Aorta (tissue), 5 donors: ENCODE measurements at places on chromosomes 13 and 19. TPM values are rescaled to one million over a fixed set of nuclear protein-coding genes. Genes with fewer than 3 reads are reported as not detected.

- DNase-seq: no peak
Measured at GRCh38 chr19:9251236-9251635, 506 bp downstream of the OR7E24 start.

The NPHS1 gene
- not detected for total RNA-seq

DNA sequence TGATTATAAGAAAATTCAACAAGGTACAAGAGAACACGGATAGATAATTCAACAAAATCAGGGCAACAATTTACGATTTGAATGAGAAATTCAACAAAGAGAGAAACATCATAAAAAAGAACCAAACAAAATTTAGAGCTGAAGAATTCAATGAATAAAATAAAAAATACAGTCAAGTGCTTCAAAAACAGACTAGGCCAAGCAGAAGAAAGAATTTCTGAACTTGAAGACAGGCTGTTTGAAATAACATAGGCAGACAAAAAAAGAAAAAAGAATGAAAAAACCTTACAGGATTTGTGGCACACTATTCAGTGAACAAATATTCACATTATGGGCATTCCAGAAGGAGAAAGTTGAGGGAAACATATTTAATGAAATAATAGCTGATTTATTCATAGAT is 31.1 kb downstream of the ZNF283 start:
- no peak for DNase-seq

The ELF1 gene
- total RNA-seq: 71.6 TPM

- DNase-seq: no peak
Measured at GRCh38 chr13:36533806-36534205, 101.5 kb downstream of the CCNA1 start.

The CBARP gene
- 3.7 TPM for total RNA-seq

- DNase-seq: no peak
Measured at GRCh38 chr13:84563611-84564010, 681.3 kb upstream of the SLITRK1 start.

DNA sequence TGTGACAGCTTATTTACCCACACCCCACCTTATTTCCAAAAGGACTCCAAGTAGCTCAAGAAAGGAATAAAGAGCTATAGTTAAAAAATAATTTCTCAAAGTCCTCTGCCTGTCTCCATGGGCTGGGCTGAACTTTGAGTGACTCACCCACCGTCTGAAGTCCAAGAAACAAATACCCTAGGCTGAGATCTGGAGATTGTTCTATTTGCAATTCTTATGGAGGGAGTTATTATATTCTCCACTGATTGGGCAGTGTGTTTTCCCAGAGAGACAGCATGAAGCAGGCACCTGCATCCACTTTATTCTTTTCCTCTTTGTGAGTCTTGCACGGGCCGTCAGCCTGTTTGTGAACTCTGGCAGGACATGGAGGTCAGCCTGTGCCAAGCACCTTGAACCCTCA is 63.2 kb downstream of the SHISA2 start:
- DNase-seq: no peak

- DNase-seq: peak; percentile 93
Measured at GRCh38 chr19:39406656-39407409, at the start of gene ZFP36. Gene ZFP36, plus strand, starts transcription at chr19:39406847. Its CDS starts 58 bp downstream, at chr19:39406905.

- no peak for DNase-seq
Measured at GRCh38 chr19:3046698-3047495, 15.4 kb downstream of the TLE5 start.

- no peak for DNase-seq
Measured at GRCh38 chr13:83272076-83272475, 610.2 kb downstream of the SLITRK1 start.

The ADGRE2 gene
- 8.1 TPM for total RNA-seq

- no peak for DNase-seq
Measured at GRCh38 chr13:53759016-53759415, 730.4 kb downstream of the OLFM4 start.

DNA sequence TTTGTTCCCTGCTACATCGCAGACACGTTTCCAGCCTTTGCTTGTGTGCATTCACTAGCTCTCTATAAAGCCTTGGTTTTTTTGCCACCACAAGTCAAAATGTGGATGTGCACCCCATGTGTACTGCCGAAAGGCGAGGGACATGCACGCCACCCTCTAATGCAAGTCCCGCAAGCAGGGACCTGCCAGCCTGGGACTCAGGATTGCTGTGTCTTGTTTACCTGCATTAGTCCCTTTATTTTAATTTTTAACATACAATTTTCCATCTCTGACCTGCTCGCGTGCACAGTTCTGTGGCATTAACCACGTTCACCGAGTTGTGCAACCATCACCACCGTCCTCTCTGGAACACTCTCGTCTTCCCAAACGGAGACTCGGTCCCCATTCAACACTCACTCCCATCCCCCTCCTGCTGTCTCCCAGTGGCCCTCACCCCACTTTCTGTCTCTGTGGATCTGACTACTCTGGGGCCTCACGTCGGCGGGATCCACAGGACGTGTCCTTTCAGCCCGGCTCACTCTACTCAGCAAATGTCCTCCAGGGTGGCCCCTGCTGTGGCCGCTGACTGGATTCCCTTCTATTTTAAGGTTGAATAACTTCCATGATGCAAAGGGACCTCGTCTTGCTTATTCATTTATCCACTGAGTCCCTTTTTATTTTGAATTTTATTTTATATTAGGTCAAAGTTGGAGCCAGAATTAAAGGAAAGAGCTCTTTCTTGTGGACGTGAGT is 58.4 kb downstream of the RASA3 start:
- DNase-seq: no peak

DNA sequence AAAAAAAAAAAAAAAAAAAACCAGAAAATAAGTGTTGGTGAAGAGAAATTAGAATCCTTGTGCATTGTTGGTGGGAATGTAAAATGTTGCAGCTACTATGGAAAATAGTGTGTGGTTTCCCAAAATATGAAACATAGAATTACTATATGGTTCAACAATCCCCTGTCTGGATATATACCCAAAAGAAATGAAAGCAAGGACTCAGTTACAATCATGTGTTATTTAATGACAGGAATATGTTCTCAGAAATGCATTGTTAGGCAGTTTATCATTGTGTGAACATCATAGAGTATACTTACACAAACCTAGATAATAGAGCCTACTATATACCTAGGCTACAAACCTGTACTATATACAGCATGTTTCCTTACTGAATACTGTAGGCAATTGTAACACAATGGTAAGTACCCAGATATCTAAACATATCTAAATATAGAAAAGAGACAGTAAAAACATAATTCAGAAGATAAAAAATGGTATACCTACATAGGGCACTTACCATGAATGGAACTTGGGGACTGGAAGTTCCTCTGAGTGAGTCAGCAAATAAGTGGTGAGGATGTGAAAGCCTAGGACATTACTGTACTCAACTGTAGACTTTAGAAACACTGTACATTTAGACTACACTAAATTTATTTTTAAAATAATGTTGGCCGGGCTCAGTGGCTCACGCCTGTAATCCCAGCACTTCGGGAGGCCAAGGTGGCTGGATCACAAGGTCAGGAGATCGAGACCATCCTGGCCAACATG is 25.7 kb upstream of the SLC7A1 start:
- DNase-seq: no peak

GRCh38 chr13:84038001-84038400 is 155.7 kb upstream of the SLITRK1 start:
- no peak for DNase-seq

- DNase-seq: no peak
Measured at GRCh38 chr13:33800646-33801186, 17.2 kb upstream of the RFC3 start.

The ZNF345 gene
- total RNA-seq: 10.7 TPM

GRCh38 chr13:92028695-92029094 is 630.3 kb downstream of the GPC5 start:
- DNase-seq: no peak

The ZNF420 gene
- 9.2 TPM for total RNA-seq

The DAND5 gene
- total RNA-seq: not detected

The THAP8 gene
- 4.1 TPM for total RNA-seq

The FCER2 gene
- total RNA-seq: 0.36 TPM

The URAD gene
- not detected for total RNA-seq

The PTH2 gene
- total RNA-seq: not detected

The MISP3 gene
- 2.2 TPM for total RNA-seq

GRCh38 chr19:33241530-33242101 is 16.0 kb upstream of the SLC7A10 start:
- DNase-seq: no peak

The ZNF536 gene
- total RNA-seq: 1.2 TPM

The KL gene
- total RNA-seq: 5.9 TPM

The POSTN gene
- total RNA-seq: 190 TPM

DNA sequence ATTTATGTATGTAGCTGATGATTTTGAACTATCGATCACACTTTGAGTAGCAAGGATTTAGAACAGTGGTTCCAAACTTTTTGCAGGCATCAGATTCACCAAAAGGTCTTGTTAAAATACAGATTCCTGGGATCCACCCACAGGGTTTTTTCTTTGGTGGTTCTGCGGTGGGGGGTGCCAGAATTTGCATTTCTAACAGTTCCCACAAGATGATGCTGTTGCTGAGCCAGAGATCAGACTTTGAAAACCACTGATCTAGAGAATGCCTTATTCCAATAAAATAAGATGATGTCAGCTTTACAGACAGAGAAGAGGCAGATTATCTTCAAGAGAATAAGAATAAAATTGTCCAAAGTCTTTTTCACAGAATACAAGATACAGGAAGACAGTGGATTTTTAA is 80.9 kb upstream of the SHISA2 start:
- no peak for DNase-seq

DNA sequence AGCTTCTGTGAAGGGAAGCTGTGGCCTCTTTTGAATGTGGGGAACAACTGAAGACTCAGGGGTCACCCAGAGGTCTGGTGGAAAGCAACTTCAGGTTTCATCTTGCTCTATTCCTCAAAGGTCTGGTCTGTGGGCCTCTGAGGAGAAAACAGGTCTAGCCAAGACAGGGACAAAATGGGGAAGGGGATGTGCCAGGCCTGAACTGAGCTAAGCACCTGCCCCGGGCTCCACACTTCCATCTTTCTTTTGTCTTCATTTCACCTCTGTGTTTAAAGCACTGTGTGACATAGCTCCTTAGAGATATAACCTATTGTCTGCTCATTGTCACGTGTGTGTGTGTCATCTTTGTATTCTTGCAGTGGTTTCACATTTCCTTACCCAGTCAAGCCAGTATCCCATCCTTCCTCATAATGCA is 19.9 kb upstream of the GDF15 start:
- no peak for DNase-seq

The N4BP2L1 gene
- 18.2 TPM for total RNA-seq

The UBXN6 gene
- total RNA-seq: 86.7 TPM

GRCh38 chr13:112034231-112034630 is 32.7 kb upstream of the SOX1 start:
- no peak for DNase-seq

DNA sequence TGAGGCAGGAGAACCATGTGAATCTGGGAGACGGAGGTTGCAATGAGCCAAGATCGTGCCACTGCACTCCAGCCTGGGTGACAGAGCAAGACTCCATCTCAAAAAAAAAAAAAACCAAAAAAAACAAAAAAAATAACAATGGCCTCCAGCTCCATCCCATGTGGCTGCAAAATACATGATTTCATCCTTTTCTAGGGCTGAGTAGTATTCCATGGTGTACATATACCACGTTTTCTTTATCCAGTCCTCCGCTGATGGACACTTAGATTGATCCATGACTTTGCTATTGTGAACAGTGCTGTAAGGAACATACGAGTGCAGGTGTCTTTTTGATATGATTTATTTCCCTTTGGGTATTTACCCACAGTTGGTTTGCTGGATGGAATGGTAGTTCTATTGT is 20.9 kb upstream of the LSM14A start:
- no peak for DNase-seq

DNA sequence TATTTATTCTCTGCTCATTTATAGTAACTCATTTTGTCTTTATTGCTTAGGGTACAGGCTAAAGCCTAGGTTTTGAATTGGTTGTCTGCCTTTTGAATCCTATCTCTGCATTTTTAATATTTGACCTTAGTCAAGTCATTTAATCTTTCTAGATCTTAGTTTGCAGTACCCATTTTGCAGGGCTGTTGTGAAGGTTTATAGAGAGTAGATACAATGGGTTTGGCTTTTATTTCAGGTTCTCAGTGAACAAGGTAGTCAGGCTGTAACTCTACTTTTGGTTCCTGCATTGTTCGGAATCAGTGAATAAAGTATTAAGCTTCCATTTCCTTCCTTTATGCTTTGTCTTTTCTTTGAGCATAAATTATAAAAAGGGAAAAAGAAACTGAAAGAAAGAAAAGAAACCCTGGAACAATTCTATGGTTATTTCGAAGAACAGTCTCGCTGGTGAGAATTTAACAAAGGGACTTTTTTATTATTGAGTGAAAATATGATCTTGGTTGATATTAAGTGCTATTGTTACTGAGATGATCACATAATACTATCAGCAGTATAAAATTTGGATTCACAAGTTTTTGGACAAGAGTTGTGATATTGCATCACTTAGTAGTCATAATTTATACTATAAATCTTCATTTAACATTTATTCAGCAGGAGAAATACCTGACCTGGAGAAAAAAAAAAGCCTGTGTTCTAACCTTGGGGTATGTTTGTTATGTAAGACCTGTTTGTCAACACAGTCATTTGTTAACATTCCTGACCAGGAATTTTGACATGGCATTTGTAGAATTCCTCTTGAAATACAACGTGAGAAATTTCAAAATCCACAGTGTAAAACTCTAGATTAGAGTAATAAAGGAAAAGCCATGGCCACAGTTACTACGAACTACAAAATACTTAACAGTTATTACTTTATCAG is 91.3 kb downstream of the ZMYM2 start:
- DNase-seq: no peak

The CCDC70 gene
- total RNA-seq: not detected

DNA sequence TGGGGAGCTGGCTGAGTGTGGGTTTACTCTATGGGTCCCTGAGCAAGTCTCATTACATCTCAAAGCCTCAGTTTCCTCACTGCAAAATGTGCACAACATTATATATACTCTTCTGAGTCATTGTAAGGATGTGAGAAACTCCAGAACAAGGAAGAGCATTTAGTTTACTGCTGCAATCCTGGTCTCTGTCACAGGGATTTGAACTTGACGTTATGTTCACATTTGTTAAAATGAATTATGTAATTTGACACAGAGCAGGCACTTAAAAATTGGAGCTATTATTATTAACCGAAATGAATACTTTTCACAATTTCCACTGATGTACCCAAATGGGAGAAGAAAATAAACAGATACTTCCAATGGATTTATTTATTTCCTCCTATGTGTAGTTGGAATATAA is 101.0 kb downstream of the STARD13 start:
- no peak for DNase-seq

The ZNF737 gene
- 6.9 TPM for total RNA-seq
